NCI-H1436 treated with DMSO at 0.1 percent for 48 hours (cell line): ENCODE measurements at places on chromosomes 16 and 17.

- DNase-seq, result no peak
Measured at GRCh38 chr16:78664811-78665772, 565.6 kb downstream of the WWOX start.

DNA sequence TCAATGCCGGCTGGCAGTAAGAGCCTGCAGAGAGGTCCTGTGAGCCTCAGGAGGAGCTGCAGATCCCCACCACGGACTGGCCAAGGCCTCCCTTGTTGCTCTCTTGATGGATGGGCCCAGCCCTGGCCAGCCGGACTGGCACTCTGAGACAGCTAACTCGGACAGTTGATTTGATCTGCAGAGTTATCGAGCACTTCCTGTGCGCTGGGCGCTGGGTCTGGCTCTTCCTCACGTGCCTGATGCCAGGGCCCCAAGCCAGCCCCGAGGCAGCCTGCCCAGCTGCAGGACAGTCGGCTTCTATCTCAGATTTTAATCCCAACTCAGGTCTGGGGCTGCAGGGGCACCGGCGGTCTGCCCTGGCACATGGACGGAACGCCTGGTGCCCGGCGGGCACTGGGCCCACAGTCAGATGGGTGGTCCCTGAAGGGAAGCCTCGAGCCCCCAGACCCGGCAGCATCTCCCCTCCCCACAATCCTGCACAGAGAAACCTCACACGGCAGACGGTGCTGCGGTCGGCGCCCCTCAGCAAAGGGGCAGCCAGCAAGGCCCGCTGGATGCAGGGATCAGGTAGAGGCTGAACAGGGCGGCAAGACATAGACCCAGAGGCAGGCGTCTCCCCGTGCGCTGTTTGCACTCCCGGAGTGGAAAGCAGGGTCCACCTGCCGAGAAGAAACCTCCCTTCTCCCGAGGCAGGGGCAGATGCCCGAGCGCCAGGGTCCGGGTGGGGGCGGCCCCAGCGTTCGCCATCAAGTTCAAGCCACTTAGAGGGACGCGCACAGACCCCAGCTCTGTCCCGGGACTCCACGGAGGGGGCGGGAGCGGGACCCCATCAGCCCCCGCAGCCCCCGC is 34.0 kb downstream of the TIMM22 start:
- no peak for DNase-seq

DNA sequence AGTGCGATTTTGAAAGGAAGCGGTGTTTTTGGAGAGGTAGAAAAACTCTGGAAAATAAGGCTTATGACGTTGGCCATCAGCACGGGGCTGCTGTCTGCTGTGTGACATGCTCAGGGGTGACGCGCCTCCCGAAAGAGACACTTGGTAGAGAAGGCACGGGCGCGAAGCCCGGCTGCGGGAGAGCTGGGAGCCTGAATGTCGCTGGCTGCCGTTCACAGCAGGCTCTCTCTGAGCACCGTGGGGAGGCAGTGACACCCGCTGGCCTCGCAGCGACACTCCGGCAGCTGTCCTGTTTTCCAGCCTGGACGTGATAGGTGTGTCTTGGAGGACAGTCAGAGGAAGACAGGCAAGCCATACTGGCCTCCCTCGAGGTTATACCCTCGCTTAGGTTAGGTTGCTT is 759.1 kb upstream of the RBFOX1 start:
- DNase-seq, result no peak

- no peak for DNase-seq
Measured at GRCh38 chr16:66369055-66369592, 2.6 kb downstream of the CDH5 start.

GRCh38 chr16:17504050-17504449 is 33.3 kb upstream of the XYLT1 start:
- no peak for DNase-seq
